ENCODE measurements at places on chromosomes 16 and 17.
A peak's percentile ranks its signal among the peaks of the same experiment; 100 is the strongest.

- DNase-seq = no peak
Measured at GRCh38 chr17:37422971-37423625, 16.4 kb downstream of the TADA2A start.

- DNase-seq = no peak
Measured at GRCh38 chr16:6356911-6357310, 975.7 kb upstream of the RBFOX1 start.

- peak; percentile 64 for DNase-seq
Measured at GRCh38 chr17:9575381-9576101, at the start of gene STX8. Gene STX8, minus strand, starts transcription at chr17:9575820. Its CDS starts 12 bp downstream, at chr17:9575808.

DNA sequence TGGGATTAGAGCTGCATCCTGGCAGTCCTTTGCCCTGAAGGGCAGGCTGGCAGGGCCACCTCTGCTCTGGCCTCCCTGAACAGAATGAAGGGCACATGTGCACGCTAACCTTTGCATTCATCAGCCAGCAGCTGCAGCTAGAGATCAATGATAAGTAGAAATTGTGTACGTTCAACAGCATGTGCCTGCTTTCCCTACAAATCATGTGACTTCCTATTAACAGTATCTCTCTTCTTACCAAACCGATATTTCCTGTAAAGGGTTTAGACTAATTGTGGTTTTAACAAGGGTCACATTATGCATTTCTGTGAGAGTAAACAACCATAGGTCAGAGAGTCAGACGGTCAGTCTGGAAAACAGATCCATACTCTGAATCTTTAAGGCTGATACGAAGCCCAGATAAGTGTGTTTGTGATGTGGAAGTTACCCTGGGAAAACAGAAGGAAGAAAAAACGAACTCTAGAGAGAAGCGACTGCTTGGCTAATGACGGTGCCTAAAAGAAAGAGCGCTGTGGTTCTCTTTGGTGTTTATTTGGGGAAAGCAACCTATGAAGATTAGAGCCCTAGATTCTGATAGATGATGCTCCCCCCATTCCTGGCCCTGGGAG lies 219.4 kb downstream of the MAF start:
- DNase-seq = no peak

DNA sequence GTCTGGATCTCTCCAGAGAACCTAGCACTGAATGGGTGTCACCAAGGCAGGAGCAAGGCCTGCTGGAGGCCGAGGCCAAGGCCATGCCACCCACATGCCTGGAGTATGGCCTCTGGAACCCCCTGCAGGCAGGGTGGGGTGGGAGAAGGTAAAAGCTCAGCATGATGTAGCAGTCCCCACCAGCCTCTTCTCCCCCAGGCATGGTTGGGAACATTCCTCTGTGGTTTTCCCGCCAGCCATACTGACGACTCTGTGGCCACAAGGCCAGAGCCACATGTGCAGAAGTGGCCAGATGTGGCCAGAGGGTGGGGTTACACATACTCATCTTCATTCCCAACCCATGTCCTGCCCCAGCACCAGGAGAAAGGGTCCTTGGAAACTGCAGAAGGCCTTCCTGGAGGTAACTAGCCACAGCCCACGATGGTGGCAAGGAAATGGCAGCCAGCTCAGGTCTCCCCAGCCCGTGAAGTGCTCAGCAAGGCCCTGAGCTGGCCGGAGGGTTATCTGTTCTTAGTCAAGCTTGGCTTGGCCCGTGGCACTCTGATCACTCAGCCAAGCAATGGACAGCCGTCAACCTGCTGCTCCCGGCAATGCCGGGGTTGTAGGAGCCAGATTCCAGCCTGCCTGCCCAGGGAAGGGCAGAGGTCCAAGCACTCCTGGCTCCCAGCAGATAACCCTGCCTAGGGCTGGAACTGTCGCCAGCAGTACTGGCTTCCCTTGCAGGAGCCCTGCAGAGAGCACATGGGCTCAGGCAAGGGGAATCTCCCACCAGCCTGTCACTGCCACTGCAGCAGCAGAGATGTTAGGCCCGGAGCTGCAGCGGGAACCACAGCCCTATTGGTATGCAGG lies 26.1 kb downstream of the HDAC5 start:
- no peak for DNase-seq

- DNase-seq = no peak
Measured at GRCh38 chr17:55774846-55775271, 24.0 kb downstream of the PCTP start.

DNA sequence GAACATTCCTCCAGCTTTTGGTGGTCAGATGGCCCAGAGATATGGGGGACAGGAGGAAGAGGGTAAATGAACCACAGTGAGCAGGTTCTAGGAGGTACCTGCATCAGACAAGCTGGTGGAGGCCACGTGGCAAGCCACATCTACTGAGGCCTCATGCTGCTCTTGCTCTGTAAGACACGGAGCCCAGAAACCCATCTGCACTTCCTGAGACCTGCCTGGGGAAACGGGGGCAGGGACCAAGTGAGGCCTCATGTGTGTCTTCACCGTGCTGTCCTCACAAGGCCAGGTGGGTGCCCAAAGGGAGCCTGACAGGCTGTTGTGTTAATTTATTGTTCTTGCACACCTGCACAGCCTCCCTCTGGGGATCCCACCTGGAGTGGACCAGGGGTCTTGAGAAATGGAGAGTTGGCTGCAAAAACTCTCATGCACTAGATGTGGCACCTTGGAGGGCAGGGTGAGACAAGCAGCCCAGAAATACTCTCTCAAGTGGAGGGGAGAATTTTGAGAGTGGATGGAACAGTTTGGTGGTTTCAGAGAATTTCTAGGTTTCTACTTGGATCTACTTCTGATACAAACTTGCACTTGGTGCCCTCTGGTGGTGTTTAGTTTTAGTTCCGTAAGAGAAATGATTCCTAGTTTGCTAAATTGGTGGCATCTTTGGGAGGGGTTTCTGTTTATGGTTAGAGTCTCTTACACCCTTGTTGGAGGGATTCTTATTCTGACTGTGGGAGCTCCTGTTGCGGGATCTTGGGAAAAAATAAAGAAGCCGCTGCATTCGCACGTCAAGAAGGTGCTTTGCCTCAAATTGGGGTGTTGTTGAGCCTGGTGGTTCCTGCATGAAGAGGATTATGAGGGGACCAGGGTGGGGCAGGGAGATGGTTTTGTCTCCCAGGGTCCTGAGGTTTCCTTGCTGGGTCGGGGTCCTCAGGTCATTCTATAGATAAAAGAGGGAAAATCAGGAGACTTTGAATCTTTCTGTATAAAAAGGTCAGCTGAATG lies 47.5 kb downstream of the SLC6A2 start:
- peak; percentile 12 for DNase-seq

- no peak for DNase-seq
Measured at GRCh38 chr16:11472851-11473250, 113.9 kb downstream of the LITAF start.

DNA sequence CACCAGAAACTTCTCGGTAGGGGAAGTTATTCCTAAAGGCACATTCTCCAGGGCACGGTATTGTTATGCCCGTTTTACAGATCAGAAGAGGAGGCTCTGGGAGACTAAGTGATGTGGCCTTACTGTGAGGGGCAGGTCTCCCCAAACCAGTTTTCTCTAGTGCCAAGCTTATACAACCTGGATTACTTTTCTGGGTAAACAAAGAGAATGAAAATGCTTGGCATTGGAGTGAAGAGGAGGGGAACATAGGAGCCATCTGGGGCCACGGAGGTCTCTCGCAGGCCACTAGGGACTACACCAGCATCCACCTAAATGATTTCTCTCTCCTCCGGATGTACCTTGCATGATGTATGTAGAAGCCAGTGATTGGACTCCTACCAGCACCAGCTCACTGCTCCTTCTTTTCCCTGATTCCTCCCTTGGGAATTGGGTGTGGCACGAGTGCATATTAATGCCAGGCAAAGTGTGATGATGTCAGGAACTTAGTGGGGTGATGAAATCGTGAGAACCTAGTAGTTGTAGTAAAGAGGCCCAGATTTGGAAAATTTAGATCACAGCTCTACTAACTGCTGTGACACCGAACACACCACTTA lies 674 bp downstream of the TOM1L1 start:
- no peak for DNase-seq

GRCh38 chr16:53534206-53534605 lies 31.2 kb upstream of the AKTIP start:
- no peak for DNase-seq

- DNase-seq = peak; percentile 59
Measured at GRCh38 chr17:80737106-80738019, 192.7 kb downstream of the RPTOR start.

GRCh38 chr16:1884155-1884760 lies 12.3 kb upstream of the MEIOB start:
- peak; percentile 29 for DNase-seq

- DNase-seq = no peak
Measured at GRCh38 chr17:78049609-78050008, 78.9 kb downstream of the TMC6 start.

- no peak for DNase-seq
Measured at GRCh38 chr16:2691491-2692248, 9.3 kb downstream of the KCTD5 start.

DNA sequence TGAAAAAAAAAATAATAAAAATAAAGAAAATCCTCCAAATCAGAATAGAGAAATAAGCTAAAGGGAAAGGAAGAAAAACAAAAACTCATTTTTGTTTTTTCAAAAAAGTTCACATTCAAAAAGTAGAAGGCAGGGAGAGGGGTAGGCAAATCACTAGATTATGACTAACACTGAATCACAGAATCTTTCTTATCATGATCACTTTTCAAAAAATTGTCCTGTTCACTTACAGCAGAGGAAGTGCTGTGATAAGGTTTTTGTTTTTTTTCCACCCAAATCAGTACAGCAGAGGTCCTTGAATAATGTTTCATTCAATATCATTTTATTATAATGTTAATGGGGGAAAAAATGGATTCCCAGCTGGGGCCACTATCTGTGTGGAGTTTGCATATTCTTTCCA lies 106.4 kb downstream of the CA4 start:
- DNase-seq = no peak

DNA sequence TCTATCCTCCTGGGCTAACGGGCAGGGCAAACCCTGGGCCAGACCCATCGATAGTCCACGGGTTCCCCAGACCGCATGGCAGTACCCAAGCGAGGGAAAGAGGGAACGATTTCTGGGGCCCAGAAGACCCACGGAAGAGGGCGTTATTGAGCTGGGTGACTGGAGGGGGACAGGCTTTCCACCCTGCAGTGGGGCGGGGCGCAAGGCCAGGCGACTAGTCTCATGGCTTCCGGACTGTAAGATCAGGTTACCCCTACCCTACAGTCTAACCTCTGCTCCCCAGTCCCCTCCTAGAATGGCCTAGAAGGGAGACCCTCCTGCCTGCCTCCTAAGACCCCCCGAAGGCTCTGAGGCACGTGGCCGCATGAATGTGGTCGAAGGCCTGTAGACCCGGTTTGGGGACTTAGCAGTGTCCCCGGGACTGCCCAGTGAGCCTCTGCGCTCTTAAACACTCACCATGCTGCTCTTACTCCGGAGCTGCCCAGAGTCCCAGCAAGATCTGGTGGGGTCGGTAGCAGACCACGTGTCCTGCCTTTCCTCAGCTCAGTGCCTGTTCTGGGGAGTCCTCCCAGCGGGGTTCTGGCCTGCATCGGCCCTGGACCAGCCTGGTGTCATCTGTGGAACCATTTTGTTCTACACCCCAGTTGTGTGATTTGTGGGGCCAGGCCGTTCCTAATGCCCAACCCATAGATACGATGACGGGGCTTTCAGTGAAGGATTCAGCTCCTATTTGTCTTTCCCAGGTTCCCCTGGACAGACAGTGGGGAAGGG lies 13.2 kb upstream of the AURKB start:
- DNase-seq = peak; percentile 51

GRCh38 chr16:80063713-80064069 lies 463.2 kb upstream of the MAF start:
- no peak for DNase-seq

DNA sequence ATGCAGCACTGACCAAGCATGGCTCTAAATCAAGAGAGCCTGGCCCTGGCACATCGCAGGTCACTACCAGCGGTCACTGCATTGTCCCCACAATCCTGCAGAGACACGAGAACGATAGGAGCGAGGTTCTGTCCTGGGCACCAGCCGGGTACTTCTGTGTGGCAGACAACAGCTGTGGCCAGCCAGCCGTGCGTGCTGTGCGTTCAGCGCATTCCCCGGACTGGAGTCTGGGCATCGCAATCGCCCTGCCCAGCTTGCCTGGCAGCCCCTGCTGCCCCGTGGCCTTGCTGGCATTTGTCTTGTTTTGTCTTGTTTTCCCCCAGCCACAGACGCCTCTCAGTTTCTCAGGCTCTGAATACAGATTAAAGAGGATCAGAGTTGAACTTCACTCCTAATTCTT lies 33.9 kb downstream of the COTL1 start:
- no peak for DNase-seq

DNA sequence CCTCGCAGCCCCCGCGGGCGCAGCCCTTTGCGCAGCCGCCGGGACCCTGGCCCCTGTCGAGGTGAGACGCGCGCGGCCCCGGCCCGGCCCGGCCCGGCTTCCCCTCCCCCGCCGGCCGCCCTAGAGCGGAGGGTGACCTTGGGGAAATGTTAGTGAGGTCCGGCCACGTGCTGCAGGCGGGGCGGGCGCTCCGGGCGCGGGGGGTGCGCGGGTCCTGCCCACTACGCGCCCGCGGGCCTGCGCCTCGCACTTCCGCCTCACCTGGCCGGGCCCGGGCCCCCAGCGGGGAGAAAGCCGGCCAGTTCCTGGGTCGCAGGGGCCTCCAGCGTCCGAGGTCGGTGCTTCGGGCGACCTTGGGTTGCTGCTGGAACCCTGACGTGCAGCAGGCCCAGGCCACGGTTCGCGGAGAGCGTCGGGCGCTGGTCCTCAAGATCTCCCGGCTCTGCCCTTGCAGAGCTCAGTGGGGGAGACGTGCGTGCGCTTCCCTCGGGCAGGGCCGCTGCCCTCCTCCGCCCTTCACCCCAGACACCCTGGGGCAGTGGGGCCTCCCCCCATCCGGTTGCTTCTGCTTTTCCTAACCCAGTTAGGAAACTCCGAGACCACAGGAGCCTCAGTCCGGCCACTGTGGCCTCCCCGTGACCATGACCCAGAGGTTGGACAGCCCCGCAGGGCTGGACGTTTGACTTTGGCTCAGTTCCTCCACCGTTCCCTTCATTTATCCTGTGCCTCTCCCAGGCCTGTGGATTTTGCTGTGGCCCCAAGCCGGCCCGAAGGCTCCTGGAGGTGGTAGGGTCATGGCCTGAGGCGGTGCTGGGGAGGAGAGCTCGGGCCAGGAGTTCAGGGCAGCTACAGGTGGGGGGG lies 791 bp downstream of the MCRIP2 start:
- peak; percentile 15 for DNase-seq
